ENCODE measurements at places on chromosomes 3 and 15. TPM values are rescaled to one million over a fixed set of nuclear protein-coding genes. Genes with fewer than 3 reads are reported as not detected.

- DNase-seq: no peak
Observed at GRCh38 chr3:112579232-112579631, 17.4 kb downstream of the SLC35A5 start.

Gene GPR149
- total RNA-seq: not detected

Gene MNS1
- total RNA-seq: 1.1 TPM

GRCh38 chr3:41277790-41278465 is 78.6 kb downstream of the CTNNB1 start:
- DNase-seq: no peak

Gene IRAK2
- 20.3 TPM for total RNA-seq

GRCh38 chr3:71392251-71392650 is 191.3 kb downstream of the FOXP1 start:
- no peak for DNase-seq

DNA sequence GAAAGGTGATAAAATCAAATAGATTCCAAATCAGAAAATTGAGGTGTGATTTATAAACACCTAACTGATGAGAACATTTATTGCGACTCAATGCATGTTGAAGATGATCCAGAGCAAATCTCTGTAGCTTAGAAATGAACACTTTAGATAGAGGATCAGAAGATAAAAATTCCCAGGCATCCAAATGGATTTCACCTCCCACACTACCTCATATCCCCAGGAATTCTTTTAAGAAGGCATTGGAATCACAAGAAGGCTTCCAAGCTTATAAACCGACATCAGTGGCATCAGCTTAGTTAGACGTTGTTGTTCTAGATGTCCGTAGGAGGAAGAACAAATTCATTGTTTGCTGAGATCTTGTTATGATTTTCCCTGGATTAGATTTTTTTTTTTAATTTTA is 154.4 kb downstream of the EBLN2 start:
- no peak for DNase-seq

Gene ALDH1A3
- total RNA-seq: 24.2 TPM

- no peak for DNase-seq
Observed at GRCh38 chr3:131242201-131242600, 139.4 kb upstream of the NUDT16 start.

Gene RASGRP1
- total RNA-seq: 1.8 TPM

Gene DNAH12
- total RNA-seq: 0.70 TPM

- DNase-seq: no peak
Observed at GRCh38 chr15:48411971-48412591, 80.9 kb downstream of the DUT start.

DNA sequence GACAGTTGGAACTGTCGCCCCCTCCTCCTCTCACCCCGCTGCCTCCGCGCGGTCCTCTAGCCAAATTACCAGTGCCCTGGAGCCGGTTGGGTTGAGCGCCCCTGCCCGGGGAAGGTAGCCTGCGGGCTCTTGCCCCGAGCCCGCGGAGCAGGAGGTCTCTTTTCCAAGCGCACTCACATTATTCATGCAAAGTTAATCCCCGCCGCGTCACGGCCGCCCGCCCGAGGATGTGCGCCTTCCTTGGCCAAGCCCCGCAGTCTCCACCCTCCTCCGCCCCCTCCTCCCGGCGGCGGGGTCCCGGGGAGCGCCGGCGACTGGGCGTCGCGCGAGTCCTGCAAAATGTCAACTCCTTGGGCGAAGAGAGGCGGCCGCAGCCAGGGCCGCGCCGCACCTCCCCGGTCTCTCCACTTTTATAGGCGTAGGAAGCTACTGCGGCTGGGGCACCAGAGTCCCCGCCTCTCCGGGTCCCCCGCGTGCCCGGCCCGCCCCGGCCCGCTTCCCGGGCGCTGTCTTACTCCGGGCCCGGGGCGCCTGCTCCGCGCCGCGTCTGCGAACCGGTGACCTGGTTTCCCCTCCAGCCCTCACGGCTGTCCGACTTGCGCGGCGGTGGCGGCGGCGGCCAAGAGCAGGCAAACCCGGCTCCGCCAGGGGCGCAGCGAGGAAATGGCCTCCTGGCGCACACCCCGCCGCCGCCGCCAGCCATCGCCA is at the start of gene THRB:
TSS of gene THRB (minus strand) at position 233 of the 708 bp plus-strand sequence.
- DNase-seq: peak; percentile 82

Gene FGD5
- total RNA-seq: 23.2 TPM

- no peak for DNase-seq
Observed at GRCh38 chr3:138450181-138450580, 15.8 kb downstream of the ESYT3 start.

GRCh38 chr15:92929002-92929401 is 28.9 kb downstream of the CHD2 start:
- no peak for DNase-seq

GRCh38 chr3:37836589-37836988 is 25.1 kb upstream of the CTDSPL start:
- DNase-seq: no peak

Gene ABTB1
- 20.7 TPM for total RNA-seq

GRCh38 chr15:29083161-29083560 is 186.5 kb downstream of the NSMCE3 start:
- DNase-seq: no peak

Gene CISH
- total RNA-seq: 15.0 TPM

Gene TOPBP1
- 21.1 TPM for total RNA-seq

DNA sequence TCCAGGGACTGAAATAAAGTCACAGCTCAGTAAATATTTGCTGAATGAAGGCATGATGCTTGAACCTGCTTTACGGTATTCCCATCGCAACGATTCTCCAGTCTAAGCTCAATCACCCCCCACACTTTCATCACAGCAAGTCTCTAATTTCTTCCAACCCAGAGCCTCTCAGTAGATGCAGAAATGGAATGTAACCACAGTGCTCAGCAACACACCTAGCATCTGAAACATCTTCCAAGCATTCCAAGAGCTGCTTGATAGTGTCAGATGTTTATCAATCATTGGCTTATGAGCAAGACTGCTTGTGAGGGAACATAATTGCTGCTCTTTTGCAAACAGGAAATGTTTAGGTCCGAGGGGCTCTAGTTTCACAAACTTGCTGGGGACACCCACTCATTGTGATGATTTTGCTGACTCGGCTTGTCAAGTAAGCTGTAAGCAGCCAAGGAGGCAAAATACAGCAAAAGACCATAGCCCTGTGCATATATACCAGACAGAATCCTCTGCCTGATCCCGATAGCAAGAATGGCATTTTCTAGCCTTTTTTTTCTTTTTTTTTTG is 751.2 kb downstream of the NR2F2 start:
- DNase-seq: no peak

DNA sequence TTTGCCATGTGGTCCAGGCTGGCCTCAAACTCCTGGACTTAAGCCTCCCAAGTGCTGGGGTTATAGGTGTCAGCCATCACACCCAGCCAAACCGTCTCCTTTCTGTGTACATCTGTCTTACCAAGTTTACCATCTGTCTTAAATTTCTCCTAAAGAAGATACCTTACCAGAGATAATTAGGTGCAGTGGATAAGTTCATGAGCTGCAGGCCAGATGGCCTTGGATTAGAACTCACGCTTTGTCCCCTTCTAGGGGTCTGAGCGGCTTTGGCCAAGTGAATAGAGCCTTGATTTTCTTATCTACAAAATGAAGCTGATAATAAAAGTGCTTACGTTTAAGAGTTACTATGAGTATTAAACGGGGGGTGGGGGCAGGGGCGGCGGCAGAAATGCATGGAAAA is 103.9 kb downstream of the SUCLG2 start:
- no peak for DNase-seq

GRCh38 chr3:42012383-42012934 is 50.6 kb upstream of the ULK4 start:
- DNase-seq: no peak

GRCh38 chr15:90882781-90883525 is 1.4 kb upstream of the FES start:
- no peak for DNase-seq

DNA sequence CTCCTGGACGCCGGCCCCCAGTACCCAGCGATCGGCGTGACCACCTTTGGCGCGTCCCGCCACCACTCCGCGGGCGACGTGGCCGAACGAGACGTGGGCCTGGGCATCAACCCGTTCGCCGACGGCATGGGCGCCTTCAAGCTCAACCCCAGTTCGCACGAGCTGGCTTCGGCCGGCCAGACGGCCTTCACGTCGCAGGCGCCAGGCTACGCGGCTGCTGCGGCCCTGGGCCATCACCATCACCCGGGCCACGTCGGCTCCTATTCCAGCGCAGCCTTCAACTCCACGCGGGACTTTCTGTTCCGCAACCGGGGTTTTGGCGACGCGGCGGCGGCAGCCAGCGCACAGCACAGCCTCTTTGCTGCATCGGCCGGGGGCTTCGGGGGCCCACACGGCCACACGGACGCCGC is 956 bp downstream of the ZIC1 start:
- DNase-seq: no peak

- no peak for DNase-seq
Observed at GRCh38 chr15:70505411-70505919, 257.9 kb downstream of the UACA start.

Gene DCLK3
- total RNA-seq: not detected

Gene CERS3
- total RNA-seq: not detected

DNA sequence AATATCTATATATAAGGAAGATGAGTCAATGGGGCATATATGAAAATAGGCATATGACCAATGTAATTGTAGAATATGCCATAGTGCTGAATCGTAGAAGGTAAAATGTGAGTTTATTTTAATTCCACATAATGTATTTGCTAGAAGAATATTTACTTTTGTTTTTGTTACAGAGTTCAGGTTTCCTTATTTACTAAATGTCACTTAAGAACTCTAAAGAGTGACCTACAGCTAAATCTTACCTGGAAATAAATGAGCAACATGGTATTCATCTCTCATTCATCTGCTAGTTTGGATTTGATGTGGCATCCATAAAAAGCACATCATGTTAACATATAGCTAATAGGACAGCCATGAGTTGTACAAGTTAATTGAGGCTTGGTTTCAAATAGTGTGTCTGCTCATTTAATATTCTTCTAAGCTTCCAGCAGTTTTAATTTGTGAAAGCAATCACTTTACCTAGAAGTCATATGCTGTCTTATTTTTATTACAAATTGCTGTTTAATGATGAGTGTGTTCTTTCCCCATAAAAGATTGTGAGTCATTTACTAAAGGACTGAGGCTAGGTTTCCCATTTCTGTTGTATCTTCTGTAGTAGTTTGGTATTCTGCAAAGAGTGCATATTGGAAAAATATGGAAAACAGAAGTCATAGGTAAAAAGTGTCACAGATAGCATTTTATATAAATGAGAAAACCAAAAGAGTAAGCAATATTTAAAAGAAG is 222.1 kb upstream of the POU1F1 start:
- no peak for DNase-seq

Gene APBA2
- total RNA-seq: 9.5 TPM

Gene LIPH
- 16.7 TPM for total RNA-seq

DNA sequence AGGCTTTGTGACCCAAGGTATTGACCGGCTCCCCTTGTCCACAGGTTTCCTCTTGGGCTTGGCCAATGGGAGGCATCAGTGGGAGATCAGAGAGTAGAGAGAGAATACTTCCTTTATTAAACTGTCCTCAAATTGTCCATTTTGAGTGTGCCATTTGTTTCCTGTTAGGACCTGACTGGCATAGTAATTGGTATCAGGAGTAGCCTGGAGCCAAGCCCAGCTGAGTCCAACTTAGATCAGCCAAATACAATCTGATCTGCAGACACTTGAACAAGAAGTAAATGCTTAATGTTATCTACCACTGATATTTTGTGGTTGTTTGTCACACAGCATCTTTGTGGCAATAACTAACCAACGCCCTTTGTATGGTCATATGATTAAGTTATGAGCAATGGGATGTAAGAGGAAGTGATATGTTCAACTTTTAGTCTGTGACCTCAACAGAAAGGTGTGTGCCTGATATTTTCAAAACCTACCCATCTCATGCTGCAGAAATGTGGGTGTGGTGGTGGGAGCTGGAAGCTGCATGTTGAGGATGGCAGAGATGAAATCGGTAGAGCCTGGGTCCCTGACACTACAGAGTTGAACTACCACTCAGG is 13.3 kb downstream of the MYD88 start:
- no peak for DNase-seq

DNA sequence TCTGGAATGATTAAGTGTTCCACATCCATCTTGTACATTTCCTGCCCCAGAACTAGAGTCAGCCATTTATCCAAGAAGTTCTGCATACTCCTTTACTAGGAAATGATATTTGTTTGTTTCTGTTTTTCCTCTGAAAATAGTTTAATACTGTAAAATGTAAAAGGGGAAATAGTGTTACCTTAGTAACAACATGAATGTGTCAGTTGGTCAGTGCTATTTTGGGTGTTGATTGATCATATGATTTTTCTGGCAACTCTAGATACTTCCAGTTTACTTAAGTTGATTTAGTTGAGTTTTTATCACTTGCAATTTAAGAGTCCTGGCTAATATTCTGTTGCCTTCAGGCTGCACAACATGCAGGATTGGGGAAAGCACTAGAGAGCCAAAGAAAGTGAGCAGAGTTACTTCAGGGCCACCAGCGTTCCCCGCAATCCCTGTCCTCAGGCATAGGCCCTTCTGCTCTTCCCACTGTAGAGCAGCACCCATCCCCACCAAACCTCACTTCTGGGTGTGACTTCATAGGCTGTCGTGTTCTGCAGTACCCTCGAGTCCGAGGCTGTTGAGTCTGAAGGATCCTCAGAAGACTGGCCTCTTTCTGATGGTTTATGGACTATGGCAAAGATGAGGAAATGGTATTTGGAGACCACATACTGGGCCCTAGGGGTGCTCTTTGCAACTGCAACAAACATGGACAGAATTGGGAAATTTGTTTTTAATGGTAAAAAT is 69.0 kb downstream of the CHD2 start:
- no peak for DNase-seq

Gene SLC28A1
- total RNA-seq: not detected

DNA sequence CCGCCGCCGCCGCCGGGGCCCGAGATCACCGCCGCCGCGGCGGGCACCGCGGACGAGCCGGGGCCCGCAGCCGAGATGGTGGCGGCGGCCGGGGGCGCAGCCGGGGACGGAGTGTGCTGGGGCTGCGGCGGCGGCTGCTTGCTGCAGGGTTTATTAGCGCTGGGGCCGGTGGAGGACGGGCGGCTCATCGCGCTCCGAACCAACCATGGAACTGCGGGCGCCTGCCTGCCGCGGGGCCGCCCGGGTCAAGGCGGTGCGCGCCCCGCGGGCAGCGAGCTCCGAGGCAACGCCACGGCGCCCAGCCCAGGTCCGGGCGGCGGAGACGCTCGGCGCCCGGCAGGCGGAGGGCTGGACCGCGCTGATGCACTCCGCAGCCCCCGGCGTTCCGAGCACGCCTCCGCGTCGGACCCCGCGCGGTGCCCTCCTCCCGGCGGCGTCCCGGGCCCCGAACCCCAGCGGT is 277 bp downstream of the SIAH2 start:
- no peak for DNase-seq

Gene WDR93
- 0.68 TPM for total RNA-seq

All from ureter (tissue), 1 donor.